ENCODE measurements at places on chromosomes 4 and X. TPM values are rescaled to one million over a fixed set of nuclear protein-coding genes. Genes with fewer than 3 reads are reported as not detected.
A peak's percentile ranks its signal among the peaks of the same experiment; 100 is the strongest.

HTRA3 gene
- total RNA-seq: not detected

HSD17B13 gene
- 0.11 TPM for total RNA-seq

- no peak for ATAC-seq
Observed at GRCh38 chr4:2384245-2384644, 34.2 kb downstream of the ZFYVE28 start.

GRCh38 chr4:94369046-94369445, 26.4 kb upstream of the HPGDS start:
- no peak for ATAC-seq

DNA sequence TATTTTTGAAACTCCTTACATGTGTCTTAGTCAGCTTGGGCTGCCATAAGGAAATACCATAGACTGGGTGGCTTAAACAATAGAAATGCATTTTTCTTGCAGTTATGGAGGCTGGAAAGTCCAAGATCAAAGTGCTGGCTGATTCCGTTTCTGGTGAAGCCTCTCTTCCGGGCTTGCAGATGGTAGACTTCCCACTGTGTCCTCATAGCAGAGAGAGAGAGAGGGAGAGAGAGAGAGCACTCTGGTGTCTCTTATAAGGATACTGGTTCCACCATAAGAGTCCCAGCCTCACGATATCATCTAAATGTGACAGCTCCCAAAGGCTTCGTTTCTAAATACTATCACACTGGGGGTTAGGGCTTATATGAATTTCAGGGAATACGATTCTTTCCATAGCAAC, 39.7 kb downstream of the ENPEP start:
- peak; percentile 36 for ATAC-seq

XG gene
- total RNA-seq: 0.34 TPM

- no peak for ATAC-seq
Observed at GRCh38 chr4:148289740-148290139, 152.5 kb downstream of the NR3C2 start.

GRCh38 chrX:36963852-36964251, 44.3 kb upstream of the FAM47C start:
- no peak for ATAC-seq

All from activated T-helper 17 cell treated with anti-CD3 and anti-CD28 coated beads, Interleukin-2, amount 50 U/mL, for 72 hours (primary cell).